ENCODE measurements at places on chromosomes 12 and 14. TPM values are rescaled to one million over a fixed set of nuclear protein-coding genes. Genes with fewer than 3 reads are reported as not detected.

RD3L gene
- not detected for total RNA-seq

ZC2HC1C gene
- total RNA-seq, result 0.46 TPM

CCND2 gene
- 129 TPM for total RNA-seq

SLC5A8 gene
- total RNA-seq, result not detected

OAS1 gene
- total RNA-seq, result 10.1 TPM

RNASE3 gene
- total RNA-seq, result 0.60 TPM

FAM222A gene
- 0.79 TPM for total RNA-seq

RIPK3 gene
- 8.5 TPM for total RNA-seq

TTC9 gene
- 0.83 TPM for total RNA-seq

EXOC3L4 gene
- 1.0 TPM for total RNA-seq

POTEG gene
- not detected for total RNA-seq

TMPRSS12 gene
- not detected for total RNA-seq

PLD4 gene
- total RNA-seq, result not detected

STAB2 gene
- total RNA-seq, result 0.46 TPM

MSI1 gene
- 1.0 TPM for total RNA-seq

SDSL gene
- total RNA-seq, result 5.5 TPM

MYF5 gene
- not detected for total RNA-seq

MBD6 gene
- total RNA-seq, result 46.5 TPM

GZMB gene
- total RNA-seq, result 1.0 TPM

TMEM119 gene
- total RNA-seq, result 12.7 TPM

IKZF4 gene
- 8.6 TPM for total RNA-seq

SLC6A13 gene
- total RNA-seq, result not detected

TCL1B gene
- total RNA-seq, result not detected

BMP4 gene
- total RNA-seq, result 9.3 TPM

FRS2 gene
- total RNA-seq, result 39.1 TPM

SLC25A21 gene
- 1.2 TPM for total RNA-seq

KRT75 gene
- not detected for total RNA-seq

GPX2 gene
- not detected for total RNA-seq

ISM2 gene
- not detected for total RNA-seq

CD27 gene
- 0.43 TPM for total RNA-seq

CLEC9A gene
- total RNA-seq, result not detected

GPR68 gene
- 6.4 TPM for total RNA-seq

RERG gene
- 107 TPM for total RNA-seq

AQP6 gene
- 0.05 TPM for total RNA-seq

ALX1 gene
- total RNA-seq, result not detected

OR4N2 gene
- total RNA-seq, result not detected

TROAP gene
- total RNA-seq, result 0.60 TPM

EFS gene
- 20.2 TPM for total RNA-seq

SIX4 gene
- 3.2 TPM for total RNA-seq

AMN gene
- total RNA-seq, result not detected

SCNN1A gene
- total RNA-seq, result 3.3 TPM

GALNT8 gene
- 2.6 TPM for total RNA-seq

TMEM63C gene
- total RNA-seq, result not detected

GLT1D1 gene
- total RNA-seq, result 0.67 TPM

EML1 gene
- 83.1 TPM for total RNA-seq

ACOT6 gene
- not detected for total RNA-seq

KRT83 gene
- not detected for total RNA-seq

TRPV4 gene
- total RNA-seq, result 2.0 TPM

SPIC gene
- not detected for total RNA-seq

TPPP2 gene
- total RNA-seq, result not detected

DNAL1 gene
- total RNA-seq, result 20.2 TPM

FGF6 gene
- not detected for total RNA-seq
